Hematopoietic multipotent progenitor cell (in vitro differentiated cells): ENCODE measurements at places on chromosomes 7 and 10.

GRCh38 chr7:108459922-108460551, 3.8 kb upstream of the NRCAM start:
- DNase-seq, result no peak

DNA sequence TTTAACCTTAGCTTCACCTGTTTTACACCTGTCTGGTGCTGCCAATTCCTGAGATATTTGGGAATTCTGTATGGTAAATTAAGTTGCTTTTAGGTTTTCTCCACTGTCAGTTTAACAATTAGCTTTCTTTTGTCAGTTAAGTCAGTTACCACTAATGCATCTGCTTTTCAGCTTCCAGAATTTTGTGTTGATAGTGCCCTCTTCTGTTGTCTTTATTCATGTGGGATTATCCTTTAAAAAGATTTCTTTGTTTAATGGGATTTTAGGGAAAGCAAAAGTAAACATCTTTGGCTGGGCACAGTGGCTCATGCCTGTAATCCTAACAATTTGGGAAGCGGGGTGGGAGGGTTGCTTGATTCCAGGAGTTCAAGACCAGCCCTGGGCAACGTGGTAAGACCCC, 8.1 kb downstream of the TFAM start:
- DNase-seq, result no peak

- DNase-seq, result no peak
These were observed 47.7 kb downstream of the RBM17 start for GRCh38 chr10:6136215-6137201.

- DNase-seq, result no peak
These were observed 74.9 kb downstream of the ADCYAP1R1 start for GRCh38 chr7:31126976-31127375.

GRCh38 chr10:79202188-79203013, 133.6 kb downstream of the ZMIZ1 start:
- no peak for DNase-seq

DNA sequence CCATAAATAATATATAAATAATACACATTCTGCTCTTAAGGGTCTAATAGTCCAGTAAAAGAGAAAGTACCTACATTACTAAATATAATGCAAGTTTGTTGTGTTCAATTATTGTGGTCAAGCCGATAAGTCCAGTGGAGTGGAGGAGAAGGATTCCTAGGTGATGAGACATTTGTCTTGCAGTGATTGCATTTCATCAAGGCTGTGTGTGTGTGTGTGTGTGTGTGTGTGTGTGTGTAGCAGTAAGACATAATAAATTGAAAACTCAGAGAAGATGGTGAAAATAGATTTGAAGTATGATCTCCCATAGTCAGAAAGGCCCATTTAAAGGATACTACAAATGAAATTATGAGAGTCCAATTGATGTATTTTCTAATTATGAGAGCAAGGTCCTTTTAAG, 192.5 kb upstream of the SEMA3C start:
- DNase-seq, result no peak

- no peak for DNase-seq
These were observed 396.7 kb downstream of the AUTS2 start for GRCh38 chr7:69994886-69995542.

GRCh38 chr7:87216701-87217508, 2.6 kb downstream of the TMEM243 start:
- DNase-seq, result peak; percentile 35

DNA sequence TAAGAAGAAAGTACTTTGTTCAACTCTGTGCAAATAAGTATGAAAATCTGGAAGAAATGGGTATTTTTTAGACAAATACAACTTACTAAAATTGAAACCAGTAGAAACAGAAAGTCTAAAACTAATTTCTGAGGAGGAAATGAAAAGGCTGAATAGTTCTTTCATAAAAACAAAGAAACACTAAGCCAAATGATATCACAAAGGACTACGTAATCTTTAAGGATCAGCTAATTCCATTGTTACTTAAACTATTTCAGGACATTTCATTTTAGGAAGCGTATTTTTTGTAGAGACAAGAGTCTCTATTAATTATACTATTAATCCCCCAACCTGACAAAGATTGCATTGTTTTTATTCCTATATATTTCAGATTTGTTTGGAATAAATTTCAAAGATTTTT, 11.2 kb upstream of the CCSER2 start:
- DNase-seq, result no peak

- no peak for DNase-seq
These were observed 109.4 kb upstream of the PDCD4 start for GRCh38 chr10:110762109-110762848.

GRCh38 chr7:44382459-44383265, 57.3 kb upstream of the CAMK2B start:
- DNase-seq, result no peak
